ENCODE measurements at places on chromosomes 5 and 9.

DNA sequence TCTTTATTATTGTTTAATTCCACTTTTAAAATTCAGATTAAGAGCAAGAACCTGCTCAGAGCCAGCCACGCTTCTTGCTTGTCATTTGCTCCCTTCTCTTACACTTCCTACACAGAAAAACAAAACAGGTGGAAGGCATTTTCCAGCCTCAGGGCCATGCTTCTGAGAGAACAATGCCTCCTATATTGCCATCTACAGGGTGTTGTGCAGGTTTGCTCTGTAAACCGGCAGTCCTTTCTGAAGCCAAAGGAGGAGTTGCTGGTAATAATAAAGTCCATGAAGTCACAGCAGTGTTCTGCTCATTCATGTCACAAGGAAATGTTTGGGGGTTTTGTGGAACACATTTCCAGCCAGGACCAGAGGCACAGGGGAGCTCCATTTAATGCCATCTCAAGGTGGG is 16.1 kb upstream of the PRLR start:
- peak; percentile 41 for DNase-seq

- no peak for DNase-seq
Measured at GRCh38 chr5:4630031-4630430, 510.1 kb upstream of the ADAMTS16 start.

DNA sequence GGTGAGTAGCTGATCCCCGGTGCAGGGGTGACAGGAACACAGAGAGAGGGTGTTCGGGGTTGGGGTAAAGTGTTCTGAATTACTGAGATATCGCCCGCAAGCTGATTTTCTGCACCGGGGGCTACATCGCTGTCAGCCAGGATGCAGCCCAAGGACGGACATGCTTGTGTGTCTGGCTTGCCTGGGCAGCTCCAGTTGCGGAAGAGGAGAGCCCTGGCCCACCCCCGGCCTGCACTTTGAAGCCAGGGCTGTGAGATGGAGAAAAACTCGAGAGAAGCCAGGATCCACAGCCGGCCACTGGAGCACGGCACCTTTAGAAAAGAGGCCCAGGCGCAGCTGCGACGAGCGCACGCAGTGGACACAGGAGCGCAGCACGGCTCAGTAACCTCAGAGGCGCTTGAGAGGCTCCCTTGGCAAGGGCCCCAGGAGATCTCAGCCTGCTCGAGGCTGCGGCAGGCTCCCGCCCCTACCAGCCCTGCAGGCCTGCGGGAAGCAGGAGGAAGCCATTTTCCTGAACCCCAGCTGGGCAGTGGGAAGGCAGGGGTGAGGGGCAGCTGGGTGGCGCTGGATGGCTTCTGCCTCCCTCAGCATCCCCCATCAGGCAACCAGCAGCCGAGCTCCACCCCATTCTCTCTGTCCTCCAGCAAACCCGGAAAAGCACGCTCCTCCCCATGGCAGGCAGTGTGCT is 59.2 kb downstream of the C9orf50 start:
- DNase-seq = no peak

GRCh38 chr5:3594510-3595005 is 1.1 kb upstream of the IRX1 start:
- DNase-seq = no peak

DNA sequence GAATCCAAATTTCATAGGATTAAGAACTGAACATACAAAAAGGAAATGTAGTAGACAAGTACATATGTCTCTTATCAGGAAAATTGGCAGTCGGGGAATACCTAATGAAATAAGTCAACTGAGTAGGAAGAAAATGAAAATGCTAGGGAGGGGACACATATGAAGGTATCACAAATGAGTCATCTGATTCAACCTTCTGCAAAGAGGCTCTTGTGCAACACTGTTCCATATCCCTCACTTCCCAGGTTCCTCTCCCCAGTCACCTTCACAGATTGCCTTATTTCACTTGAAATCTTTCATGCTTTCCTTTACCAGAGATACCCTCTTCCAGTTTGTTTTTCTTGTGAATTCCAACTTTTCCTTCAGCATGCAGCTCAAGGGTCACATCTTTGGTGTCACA is 139.0 kb downstream of the RFX3 start:
- DNase-seq = no peak

- DNase-seq = peak; percentile 90
Measured at GRCh38 chr5:151447174-151448037, at the start of gene SLC36A1. TSS of gene SLC36A1 (plus strand) at chr5:151447603. CDS start at chr5:151458793, 11,190 bp downstream.

DNA sequence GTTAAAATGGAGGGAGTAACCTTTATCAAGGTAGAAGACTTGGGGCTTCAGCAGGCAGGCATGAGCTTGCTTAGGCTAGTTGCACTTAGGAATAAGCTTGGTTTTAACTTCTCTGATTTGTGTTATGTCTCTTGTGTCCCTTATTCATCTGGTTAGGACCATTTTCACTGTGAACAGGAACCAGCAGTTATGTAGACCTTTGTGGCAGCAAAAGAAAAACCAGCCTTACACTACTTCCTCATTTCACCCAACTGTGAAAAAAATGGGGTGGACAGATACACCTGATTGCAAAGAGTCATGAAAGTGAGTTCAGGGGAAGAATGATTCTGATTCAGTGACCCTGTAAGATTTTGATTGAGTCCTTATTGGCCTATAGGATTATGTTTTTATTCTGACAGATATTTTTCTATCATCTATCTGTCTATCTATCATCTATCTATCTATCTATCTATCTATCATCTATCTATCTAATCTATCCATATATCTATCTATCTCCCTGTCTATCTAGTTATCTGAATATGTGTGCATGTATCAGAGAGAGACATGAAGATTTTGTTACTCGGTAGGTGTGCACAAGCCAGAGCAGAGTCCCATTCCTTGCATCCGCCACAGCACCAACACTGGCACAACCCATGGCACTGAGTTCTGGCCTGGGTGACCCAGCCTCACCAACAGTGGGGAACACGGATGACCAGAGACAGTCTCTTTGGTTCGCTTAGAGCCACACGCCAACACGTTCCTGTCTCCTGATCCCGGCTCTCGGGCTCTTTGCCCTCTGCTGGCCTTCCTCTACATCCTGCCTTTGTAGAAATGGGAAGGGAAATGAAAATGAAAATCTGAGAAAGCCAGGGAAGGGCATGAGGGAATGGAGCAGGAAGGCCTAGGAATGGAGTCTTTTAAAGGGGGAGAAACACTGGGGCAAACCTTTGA is 1.3 kb upstream of the ZNF366 start:
- DNase-seq = no peak

DNA sequence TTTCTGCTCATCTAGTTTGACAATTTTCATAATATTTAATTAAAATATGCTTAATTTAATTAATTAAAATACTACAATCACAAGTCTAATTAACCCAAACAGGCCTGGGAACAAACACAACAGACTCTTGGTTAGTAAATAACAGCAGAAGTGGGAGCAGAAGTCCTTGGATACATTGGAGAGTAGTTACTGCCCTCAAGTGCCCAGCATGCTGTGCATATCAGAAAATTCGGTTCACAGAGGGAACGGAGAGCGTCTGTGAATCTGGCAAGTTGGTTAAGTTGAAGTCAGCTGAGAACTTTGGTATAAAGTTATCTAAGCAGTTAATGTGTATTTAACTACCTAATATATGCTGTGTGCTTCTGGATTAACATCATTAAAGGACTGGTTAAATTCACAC is 87.0 kb upstream of the ATG10 start:
- DNase-seq = no peak

- DNase-seq = no peak
Measured at GRCh38 chr9:109411069-109411761, 86.9 kb downstream of the PTPN3 start.

DNA sequence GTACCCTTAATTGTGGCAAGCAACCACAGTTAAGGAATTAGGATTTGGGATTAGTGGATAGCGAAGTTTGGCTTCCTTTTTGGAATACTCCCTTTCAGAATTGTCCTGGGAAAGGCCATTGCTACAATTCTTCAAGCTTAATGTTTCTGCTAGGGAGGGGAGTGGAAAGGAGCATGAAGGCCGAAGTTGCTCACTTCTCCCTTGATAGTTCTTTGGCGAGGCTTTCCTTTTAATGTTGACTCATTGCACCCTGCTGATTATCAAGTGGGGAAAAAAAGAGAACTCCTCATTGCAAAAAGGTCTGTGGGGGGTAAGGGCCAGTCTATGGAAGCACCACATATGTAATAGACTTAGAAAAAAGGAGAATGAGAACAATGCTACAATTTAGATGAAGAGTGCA is 30.7 kb downstream of the GRIN3A start:
- DNase-seq = no peak

DNA sequence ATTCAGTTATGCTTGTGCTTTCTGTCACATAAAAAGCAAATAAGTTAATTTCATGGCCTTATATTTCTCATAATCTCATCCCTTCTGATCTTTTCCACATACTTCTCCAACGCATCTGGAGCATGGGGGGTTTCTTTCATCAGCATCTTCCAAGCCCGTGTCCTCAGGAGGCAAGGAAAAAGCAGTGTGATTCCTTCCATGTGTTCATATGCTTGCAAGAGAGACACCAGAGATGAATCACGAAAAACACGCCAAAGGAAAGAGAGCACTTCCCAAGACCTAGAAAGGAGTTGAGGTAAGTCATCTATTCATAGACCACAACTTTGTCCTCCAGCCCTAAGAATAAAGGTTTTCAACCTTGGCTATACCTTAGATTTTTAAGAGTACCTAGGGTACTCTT is 26.0 kb upstream of the SVEP1 start:
- no peak for DNase-seq

DNA sequence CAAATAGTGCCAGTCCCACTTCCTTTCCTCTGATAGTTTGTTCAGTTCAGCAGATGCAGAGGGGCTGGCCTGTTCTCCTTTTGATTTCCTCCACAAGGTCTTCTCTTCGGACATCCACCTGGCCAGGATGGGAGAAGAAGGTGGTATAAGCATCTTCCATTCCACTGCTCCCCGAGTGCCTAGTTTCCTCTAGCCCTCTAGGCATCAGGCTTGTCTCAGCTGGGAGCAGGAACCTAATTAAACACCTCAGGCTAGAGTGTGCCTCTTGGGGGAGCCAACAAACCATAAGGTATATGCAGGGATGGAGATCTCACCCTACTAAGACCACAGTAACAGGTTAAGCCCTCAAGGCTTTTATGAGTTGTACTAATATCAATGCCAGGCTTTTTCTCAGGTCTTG is 835 bp upstream of the DND1 start:
- DNase-seq = no peak

DNA sequence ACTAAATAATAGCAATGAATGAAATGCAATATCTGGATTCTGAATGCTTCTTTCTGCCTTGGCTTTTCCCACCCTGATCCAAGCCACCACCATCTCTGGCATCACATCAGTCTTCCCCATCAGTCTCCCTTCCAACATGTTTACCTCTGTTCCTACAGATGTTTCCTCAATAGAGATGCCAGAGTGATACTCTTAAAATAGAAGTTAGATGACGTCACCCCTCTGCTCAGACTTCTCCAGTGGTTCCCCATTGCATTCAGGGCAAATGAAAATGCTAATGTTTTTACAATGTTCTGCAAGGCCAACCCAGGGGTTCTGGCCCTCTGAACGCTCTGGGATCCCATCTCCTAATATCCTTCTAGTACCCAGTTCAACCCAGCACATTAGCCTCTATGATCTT is 305.8 kb downstream of the TRIM32 start:
- no peak for DNase-seq

GRCh38 chr5:132774896-132775295 is 2.1 kb downstream of the SEPTIN8 start:
- no peak for DNase-seq

DNA sequence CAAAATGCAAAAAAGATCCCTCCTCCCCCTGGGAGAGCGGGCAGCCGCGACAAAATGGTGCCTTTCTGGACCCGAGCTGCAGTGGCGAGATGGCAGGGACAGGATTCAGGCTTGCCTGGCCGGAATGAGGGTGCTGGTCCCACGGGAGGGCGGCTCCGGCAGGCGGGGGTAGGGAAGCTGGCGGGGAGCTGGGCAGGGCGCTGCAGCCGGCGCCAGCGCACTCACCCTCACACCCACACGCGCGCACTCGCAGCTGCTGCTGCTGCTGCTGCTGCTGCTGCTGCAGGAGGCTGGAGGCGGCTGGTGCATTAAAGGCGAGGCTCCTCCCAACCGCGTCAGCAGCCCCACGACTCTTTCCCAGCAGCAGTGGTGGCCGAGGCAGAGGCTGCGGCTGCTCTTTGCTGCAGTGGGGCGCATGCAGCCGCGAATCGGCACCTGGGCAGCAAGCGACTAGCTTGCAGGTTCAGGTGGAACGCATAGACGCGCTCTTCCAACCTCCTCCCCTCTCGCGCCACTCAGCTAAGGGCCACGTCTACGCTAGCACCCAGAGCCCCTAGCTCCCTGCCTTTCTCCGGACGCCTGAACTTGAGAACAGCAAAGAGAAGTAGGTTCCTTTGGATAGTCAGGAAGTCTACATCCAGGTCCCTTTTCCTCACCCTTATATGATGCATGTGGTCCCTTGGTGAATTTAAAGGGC is at the start of gene PPP2R2B:
Gene PPP2R2B, minus strand, starts transcription at position 282 of the 697 bp plus-strand sequence.
- peak; percentile 51 for DNase-seq
